Urinary bladder (tissue), 4 donors: ENCODE measurements at places on chromosomes 3 and 15. TPM values are rescaled to one million over a fixed set of nuclear protein-coding genes. Genes with fewer than 3 reads are reported as not detected.

OXTR gene
- polyA plus RNA-seq, result 0.41 TPM

SPATA12 gene
- 0.09 TPM for polyA plus RNA-seq

DNAJA4 gene
- polyA plus RNA-seq, result 18.5 TPM

CYP19A1 gene
- 0.99 TPM for polyA plus RNA-seq

MINAR1 gene
- 0.16 TPM for polyA plus RNA-seq

TM4SF1 gene
- 64.8 TPM for polyA plus RNA-seq

CIB2 gene
- 6.9 TPM for polyA plus RNA-seq

DNA sequence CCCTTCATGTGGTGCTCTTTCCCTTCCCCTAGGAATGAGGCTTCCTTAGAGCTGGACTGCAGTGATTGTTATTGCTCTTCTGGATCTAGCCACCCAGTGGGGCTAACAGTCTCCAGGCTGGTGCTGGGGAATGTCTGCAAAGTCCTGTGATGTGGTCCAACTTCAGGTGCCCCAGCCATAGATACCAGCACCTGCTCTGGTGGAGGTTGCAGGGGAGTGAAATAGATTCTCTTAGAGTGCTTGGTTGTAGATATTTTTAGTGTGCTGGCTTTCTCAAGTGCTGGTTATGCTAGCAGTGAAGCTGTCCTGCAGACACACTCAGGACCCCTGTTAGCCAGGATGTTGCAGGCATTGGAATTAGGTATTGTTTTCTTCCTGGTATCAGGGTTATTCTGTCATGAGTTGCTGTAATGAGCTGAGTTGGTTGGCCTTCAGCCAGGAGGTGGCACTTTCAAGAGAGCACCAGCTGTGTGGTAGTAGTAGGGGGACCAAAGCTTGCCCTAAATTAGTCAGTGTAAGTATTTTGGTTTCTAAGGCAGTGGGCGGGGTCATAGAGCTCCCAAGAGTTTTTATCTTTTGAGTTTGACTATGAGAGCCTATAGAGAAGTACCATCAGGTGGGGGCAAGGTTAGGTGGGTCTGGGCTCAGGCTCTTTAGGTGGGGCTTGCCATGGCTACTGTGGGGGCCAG, 317.5 kb upstream of the SGO1 start:
- DNase-seq, result no peak

GRCh38 chr3:186214670-186215069, 105.8 kb upstream of the ETV5 start:
- DNase-seq, result no peak

- no peak for DNase-seq
Observed at GRCh38 chr3:172082269-172082668, 42.9 kb downstream of the FNDC3B start.

DNA sequence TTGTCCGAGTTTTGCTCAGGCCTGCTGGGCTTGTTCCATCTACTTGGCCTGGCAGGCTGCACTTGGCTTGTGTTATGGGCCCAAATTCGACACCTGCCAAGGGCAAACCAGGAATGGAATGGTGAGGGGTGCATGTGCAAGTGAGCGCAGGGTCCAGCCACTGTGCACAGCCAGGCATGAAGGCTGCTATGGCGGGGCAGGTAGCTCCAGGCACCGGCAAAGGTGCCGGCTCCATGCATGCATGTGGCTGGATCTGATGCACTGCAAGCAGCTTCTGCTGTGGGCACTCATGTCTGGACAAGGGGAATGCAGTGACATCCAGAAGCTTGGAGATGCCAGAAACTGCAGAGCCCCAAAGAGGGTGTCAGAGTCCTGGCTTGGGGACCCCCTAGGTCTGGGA, 463.0 kb downstream of the EPHA3 start:
- DNase-seq, result no peak

DNA sequence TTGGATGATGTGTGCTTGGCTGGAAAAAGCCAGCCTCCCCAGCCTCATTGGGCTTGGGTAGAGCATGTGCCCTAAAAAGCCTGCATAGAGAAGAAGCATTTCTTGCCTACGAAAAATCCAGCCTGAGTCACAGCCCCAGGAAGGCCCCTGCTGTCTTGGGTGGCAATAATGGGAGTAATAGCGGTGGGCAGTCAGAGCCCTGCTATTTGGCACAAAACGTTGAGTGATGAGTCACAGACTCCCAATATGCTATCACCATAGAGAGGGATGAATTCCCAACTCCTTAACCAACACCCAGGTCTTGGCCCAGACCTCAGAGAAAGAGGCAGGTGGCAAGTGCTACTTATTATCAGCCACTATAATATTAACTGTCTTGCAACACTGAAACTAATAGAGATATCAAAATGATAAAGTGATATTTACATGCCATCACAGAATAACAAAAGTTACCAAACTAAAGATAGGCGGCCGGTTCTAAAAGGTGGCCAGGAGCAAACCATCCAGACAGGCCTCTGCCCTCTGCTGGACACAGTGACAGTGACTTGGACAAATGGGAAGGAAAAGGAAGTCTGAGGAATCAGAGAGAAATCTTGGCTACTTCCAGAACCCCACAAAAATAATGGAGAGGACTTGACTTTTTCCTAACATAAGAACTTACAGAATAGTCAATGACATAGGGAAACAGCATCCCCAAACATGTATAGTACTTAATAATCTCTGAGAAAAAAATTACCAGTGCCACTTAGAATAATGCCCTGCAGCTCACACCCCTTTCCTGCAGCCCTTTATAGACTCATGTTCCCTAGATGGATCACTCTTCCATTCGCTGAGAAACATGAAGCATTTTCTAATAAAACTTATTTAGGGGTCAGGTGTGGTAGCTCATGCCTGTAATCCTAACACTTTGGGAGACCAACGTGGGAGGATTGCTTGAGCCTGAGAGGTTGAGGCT, 51.9 kb upstream of the MUC13 start:
- no peak for DNase-seq

- DNase-seq, result no peak
Observed at GRCh38 chr15:74006774-74007639, 12.5 kb downstream of the PML start.

DNA sequence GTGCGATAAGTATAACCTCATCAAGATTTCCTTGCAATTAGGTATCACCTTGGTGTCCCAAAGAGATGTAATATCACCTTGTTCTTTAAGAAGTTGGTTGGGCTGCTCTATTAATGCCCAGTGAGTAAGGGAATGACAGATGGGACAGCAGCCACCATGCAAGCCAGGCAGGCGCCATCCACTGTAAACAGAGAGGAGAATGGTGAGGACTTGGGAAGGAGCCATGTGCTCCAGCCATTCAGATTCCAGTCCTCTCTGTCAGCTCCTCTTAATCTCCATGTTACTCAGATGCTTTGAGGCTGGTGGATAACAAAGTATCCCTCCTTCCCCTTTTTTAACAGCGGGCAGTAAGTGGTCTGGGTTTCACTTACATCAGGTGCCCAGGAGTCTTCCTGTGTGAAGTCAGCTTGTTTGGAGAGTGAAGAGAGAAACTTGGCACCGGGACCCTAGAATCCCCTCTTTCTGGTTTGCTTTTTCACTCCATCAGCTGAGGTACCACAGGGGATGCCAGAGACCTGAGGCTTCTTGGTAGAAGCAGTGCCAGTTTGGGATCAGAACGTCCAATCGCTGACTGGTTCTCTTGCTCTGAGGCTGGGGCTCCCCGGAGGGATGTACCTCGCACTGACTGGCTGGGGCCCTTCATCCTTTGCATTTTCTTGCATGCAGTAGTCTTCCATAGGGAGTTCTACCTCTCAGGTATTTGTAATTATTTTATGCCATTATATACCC, 29.5 kb downstream of the SLCO3A1 start:
- DNase-seq, result no peak

- no peak for DNase-seq
Observed at GRCh38 chr3:17074559-17074958, 189.8 kb downstream of the PLCL2 start.

GRCh38 chr3:129383292-129383860, 45.1 kb downstream of the EFCAB12 start:
- DNase-seq, result no peak

DNA sequence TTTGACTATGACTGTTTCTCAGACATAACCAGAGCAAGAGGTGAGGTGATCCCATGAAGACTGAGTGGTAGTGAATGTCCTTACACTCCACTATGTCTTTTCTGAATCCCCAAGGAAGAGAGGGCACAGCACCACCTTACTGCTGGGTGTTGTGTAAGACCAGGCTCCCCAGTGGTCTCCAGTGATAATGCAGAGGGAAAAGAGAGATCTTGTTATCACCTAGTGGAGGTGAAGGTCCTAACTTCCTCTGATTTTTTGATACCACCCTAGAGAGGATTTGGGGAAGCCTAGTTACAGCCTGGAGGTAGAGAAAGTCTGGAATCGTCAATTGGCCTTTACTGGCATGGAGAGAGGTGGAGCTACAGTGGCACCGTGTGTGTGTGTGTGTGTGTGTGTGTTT, 288.0 kb upstream of the BCHE start:
- no peak for DNase-seq

- DNase-seq, result no peak
Observed at GRCh38 chr3:43286841-43287499, 630 bp downstream of the SNRK start.

DNA sequence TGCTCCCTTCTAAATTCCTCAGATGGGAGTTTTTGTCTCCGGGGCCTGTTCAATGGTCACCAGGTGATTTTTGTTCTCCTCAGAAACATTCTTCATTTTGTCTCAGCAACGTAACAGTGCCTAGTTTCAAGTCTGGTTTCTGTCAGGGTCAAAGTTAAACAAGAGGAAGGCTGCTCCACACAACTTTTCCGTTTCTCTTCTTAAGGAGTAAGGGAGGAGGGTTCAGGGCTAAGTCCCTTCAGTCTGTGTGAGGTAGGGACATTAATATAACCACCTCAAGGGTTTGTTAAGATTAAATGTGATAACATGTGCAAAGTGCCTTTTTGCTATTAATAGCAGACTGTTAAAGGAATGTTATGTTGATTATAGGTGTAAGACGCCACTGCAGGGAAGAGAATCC, 41.8 kb downstream of the HOMER2 start:
- no peak for DNase-seq

- no peak for DNase-seq
Observed at GRCh38 chr15:31953478-31953877, 76.8 kb upstream of the CHRNA7 start.

GRCh38 chr3:24270204-24270691, 224.4 kb downstream of the THRB start:
- DNase-seq, result no peak

- DNase-seq, result peak; percentile 6
Observed at GRCh38 chr3:142724682-142725356, 985 bp downstream of the TRPC1 start.

GRCh38 chr15:46441294-46442062, 806.6 kb downstream of the SQOR start:
- DNase-seq, result no peak

DNA sequence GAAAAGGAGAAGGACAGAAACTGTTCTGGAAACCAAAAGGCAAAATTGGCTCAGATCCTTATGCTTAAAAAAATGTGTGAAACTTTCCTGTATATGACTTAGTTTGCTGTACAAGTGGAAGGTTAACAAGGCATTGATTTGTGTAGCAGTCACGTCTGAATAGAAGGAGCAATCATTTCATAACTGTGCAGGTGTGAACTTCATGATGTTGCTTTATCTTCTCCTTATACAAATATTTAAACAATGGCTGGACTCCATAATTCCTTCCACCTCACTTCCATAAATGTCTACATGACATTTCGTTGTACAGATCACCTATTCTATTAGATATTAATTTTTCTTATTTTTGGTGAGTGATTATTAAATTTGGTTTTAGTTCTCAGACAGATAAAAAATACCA, 382.7 kb upstream of the NPAP1 start:
- DNase-seq, result no peak

DNA sequence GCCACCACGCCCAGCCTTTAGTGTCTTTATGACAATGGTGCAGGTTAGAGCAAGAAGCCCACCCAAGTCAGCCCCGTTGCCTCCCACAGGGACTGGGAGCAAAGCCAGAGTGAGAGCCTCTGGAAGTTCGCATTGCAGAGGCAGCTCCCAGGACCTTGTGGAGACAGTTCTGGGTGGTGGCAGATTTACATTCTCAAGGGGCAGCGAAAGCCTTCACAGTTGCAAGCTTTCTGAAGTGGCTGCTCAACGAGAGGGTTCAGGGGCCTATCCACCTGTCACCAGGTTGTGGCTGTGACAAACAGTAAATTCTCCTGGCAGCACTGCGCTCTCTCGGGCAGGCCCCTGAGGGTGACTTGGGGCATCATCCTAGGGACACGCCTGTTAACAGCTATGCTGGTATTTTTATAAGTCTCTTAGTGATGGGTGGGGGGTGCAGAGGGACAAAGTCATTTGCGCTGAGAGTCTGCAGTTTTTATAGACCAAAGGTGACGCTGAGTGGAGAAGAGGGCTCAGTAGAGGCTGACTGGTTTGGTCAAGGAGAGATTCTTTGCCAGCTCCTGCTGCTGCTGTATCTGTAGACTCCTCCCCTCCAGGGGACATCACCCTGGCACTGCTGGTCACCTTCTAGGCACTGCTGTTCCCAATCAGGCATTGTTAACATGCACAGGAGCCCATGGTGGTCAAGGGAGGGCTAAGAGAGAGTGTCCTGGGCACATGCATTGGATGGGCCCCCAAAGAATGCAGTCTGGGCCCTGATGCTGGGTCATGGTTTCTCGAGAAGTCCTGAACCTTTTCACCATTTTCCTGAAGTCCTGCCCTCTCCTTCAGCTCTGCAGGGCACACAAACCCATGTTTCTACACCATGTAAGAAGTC, 57.5 kb upstream of the KLF13 start:
- DNase-seq, result no peak

GRCh38 chr3:99868311-99868646, 50.6 kb downstream of the CMSS1 start:
- DNase-seq, result no peak

GRCh38 chr3:131444180-131444579, 58.6 kb downstream of the MRPL3 start:
- DNase-seq, result no peak

- DNase-seq, result no peak
Observed at GRCh38 chr3:16559653-16560365, 45.4 kb downstream of the DAZL start.

DNA sequence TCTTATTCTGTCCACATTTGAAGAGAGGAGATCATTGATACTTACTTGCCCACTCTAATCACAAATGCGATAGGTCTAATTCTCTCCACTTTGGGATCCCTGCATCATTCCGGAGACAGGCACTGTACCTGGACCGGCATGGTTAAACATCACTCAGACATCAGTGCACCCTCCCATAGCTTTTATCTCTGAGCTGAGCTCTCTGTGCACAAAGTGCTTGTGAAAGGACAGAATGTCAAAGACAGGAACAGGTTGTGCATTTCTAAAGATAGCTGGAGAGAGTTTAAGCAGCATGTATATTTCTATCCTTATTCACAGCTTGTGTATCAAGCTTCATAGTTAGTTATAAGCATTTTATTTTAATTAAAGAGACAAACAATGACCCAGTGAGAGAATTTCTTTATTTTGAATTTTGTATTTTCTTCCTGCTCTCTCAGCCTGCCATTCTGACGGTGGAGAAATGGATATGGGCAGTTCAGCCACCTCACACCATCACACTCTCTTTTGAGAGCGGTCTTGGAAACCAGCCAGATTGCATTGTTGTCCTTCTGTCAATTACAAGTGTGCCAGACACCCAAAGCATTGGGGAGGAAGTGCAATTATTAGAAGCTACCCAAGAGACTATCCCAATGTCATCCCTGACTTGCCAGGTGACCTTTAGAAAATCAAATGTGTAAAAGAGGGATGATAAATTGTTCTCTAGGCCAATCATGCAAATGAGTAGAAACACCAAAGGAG, 65.2 kb upstream of the CHL1 start:
- DNase-seq, result no peak

- DNase-seq, result no peak
Observed at GRCh38 chr15:101122266-101122665, 129.6 kb downstream of the CHSY1 start.
